Right atrium auricular region (tissue), 2 donors: ENCODE measurements at places on chromosomes 3 and 15. TPM values are rescaled to one million over a fixed set of nuclear protein-coding genes. Genes with fewer than 3 reads are reported as not detected.

The CHDH gene
- 2.2 TPM for total RNA-seq

The MEIS2 gene
- total RNA-seq: 24.3 TPM

The POLQ gene
- total RNA-seq: 0.28 TPM

The FBXO40 gene
- total RNA-seq: 81.6 TPM

DNA sequence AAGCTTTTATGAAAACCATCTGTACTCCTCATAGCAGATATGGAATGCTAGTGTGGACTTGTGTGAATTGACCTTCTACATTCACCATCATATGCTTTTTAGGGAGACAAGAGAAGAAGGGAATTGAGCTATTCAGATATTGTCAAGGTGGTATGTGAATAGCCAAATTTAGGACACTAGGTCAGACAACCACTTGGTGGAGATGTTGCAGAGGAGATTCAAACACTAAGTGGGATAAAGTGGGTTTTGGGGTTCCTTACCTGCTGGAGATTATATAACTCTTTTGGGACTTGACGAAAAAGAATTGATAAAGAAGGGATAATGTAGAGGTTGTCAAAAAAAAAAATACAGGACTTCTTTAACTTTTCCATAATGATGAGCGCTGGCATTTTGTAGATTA is 231.8 kb upstream of the THRB start:
- no peak for DNase-seq

DNA sequence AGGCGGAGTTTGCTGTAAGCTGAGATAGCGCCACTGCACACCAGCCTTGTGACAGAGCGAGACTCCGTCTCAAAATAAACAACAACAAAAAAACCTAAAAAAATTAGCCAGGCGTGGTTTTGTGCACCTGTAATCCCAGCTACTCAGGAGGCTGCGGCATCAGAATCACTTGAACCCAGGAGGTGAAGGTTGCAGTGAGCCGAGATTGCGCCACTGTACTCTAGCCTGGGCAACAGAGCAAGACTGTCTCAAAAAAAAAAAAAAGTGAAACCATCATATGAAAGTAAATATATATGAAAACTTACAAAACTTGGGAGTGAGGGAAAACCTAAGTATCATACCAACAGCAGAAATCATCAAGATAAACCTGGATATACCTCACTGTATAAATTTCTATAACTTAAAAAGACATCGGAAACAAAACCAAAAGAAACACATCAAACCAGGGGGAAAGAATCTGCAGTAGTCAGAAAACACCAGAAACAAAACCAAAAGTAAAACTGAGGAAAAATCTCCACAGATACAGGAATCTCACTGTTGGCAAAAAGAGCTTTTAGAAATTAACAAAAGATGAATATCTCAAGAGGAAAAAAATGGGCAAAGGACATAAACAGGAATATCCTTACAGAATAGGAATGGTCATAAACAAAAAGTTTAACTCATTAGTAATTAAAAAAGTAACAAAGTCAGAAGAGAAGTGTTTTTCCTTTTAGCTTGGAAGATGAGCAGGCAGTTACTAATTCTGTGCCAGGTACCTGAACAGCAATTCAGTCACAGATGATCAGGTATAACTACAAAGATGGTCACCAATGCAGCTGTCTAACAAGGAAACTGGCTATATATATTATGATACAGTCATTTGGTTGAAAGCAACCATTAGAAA is 41.3 kb downstream of the ETV5 start:
- DNase-seq: no peak

GRCh38 chr3:31896648-31897433 is 84.2 kb downstream of the OSBPL10 start:
- DNase-seq: no peak

GRCh38 chr3:138172625-138173024 is 2.1 kb downstream of the DBR1 start:
- DNase-seq: no peak

DNA sequence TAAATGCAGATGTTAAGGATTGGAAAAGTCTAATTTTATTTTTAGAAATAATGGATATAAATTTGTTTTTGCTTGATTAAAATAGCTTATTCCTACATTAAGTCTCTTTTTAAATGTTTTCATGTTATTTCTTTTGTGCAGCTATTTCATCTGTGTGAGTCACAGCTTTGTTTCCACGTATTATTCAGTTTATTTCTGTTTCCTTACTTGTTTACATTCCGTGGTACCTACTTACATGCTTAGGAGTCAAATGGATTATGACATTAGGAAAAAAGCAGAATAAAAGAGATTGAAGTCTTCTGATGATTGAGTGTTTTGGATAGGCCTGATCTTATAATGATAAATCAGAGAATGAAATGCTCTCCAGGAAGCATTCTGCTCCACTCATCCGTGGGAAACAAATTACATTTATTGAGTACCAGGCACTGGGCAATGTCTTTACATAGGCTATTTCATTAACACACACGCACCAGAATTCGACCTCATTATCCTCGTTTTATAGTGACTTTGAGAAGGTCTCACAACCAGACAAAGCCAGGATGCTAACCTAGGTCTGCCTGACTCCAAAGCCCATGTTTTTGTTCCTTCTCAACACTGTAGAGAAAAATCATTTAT is 38.1 kb upstream of the RASA2 start:
- DNase-seq: no peak

- DNase-seq: no peak
These were observed 29.1 kb upstream of the MYRIP start for GRCh38 chr3:39780352-39780751.

DNA sequence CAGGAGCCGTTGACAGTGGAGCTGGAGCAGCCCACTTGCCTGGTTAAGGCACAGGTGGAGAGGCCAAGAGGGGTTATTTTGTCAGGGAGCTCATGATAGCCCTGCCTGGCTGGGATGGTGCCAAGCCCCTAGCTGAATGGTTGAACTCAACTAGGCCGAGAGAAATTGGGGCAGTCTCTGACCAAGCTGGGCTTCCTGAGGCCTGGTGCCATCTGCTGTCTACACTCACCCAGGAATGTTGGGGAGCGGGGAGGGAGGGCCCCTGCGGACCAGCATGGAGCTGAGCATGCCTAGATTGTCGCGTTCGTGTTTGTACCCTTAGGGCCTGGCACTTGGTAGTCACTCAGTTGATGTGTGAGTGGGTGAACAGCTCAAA is 1.2 kb downstream of the BRPF1 start:
- DNase-seq: no peak

DNA sequence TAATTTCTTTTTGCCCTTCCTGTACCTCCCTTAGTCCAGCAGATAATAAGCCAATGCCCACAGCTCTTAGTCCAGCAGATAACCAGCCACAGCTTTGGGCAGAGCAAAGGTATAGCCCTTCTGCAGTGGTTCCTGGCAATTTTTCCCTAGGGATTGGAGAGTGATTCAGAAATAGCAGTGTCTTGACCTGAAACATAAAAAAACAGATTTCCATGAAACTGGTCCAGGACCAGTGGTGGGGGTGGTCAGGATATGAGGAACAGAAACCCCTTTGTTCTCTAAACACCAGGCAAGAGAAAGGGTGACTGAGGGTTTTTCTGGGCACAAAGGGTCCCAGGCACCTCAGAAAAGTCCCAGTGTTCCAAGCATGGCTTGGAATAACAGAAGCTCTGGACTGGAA is 103.4 kb downstream of the ARRDC4 start:
- DNase-seq: no peak

The SERPINI2 gene
- not detected for total RNA-seq

DNA sequence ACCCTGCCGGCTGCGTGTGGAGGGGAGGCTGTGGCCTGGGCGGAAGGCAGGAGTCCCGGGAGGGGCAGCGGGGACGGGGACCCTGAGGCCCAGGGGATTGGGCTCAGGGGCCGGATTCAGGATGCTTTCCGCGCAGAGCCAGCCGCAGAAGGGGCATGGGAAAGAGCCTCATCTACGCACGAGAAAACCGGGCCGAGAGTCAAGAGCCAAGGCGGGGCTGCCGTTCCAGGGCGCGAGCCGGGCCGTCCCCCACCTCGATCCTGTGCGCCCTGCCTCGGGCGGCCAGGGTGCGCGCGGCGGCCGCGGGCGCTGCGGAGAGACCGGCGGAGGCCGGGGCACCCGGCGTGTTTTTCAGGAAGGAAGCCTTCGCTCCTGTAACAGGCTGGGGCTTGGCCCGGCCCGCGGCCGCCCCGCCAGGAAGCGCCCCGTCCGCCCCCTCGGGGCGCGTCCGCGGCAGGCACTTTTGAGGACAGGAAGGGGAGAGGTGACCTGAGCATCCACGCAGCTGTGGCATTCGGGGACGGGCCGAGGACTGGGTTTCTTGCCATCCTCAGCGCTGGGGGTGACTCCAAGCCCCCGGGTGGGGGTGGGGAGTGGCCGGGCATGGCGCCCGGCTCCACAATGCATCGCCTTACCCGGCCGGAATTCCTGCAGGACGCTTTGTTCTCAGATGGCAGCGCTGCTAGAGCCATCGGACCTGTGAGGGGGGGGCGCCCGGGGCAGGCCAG is 62.3 kb upstream of the GATA2 start:
- no peak for DNase-seq

DNA sequence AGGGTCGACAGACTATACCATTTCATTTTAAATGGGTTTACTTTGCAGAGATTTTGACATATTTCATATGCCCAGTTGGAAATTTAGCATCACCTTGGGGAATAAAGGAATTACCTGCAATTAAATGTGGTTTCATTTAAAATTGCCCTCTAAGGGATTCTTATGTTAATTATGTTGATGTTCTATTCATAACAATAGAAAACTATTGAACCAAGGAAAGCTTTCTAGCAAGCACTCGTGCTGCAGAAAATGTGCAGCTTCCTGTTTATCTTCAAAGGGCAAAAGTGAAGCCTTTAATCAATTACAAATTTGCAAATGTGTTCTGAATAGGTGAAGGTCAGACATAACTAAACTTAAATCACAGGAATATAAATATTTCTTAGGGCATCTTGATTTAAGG is 352.1 kb downstream of the CHST2 start:
- no peak for DNase-seq

DNA sequence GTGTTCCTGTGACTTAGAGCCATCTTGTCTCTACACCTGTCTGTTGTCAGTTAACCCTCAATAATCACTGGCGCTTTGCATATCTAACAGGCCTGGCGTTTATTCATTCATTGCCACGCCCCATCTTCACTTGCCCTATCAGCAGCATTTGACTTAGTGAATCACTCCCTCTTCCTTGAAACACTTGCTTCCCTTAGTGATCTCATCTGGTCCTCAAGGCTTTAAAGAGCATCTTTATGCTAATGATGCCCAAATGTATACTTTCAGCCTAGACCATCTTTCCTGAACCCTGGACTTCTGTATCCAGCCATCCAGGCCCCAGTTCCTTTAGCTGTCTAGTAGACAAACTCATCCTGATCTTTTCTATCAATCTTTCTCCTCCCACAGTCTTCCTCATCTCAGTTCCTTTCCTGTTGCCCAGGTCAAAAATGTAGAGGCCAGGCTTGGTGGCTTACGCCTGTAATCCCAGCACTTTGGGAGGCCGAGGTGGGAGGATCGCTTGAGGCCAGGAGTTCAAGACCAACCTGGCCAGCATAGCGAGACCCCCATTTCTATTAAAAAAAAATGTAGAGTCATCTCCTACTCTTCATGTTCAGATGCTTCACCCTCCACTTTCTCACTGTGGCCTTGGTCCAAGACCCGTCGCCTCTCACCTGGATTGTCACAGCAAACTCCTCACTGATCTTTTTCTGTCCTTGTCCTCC is 1.4 kb upstream of the IGDCC4 start:
- DNase-seq: no peak

DNA sequence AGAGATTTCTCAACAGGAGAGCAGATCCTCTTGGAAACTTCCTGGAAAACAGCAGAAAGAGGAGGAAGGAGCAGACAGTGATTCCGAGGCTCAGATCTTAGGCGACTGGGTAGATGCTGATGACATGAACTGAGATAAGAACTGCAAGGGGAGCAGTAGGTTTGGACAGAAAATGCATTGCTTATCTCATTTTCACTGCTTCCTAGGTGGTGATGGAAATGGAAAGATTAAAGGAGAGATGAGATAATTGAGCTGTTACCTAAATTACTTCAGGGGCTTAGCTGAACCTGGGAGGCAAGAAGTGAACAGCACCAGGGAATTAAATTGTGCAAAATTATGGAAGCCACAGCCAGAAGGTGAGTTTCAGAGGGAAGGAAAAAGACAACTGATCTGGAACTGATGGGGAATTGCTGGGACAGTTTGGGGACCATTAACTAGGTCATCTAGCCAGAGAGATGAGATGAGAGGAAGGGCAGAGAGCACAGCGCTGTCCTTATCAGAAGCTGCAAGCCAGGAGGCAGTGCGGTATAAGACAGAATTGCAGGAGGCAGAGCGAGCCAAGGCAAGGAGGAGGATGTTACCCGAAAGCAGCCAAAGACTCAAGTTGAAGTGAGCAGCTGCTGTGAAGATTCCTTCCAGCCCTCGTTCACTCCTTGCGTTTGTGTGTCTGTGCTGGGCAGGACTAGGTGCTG is 140.4 kb downstream of the SRGAP3 start:
- DNase-seq: no peak
